ENCODE measurements at places on chromosomes 12 and 14.

GRCh38 chr14:78530078-78530477 lies 359.9 kb downstream of the NRXN3 start:
- DNase-seq, result peak; percentile 32

- no peak for DNase-seq
These were observed 133.5 kb downstream of the FOXN3 start for GRCh38 chr14:89283327-89284060.

GRCh38 chr12:89547101-89547500 lies 21.3 kb upstream of the POC1B start:
- DNase-seq, result no peak

- DNase-seq, result no peak
These were observed 769 bp upstream of the SLC39A5 start for GRCh38 chr12:56229082-56229481.

DNA sequence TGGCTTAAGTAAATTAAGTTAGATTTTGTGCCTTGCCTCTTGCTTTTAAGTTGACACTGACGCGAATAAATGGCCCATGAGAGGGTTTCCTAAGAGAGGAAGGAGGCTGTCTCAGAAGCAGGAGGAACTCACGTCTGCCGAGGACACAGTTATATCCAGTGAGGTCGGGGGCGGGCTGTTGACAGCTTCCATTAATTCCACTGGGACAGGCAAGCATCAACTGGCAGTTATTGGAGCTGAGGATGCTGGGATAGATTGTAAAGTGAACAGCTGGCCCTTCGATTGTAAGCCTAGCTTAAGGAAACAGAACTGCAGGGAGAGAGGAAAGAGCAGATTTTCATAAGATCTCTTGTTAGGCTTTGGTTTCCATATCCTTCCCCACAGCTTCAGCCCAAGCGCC lies 399.2 kb downstream of the IPO8 start:
- no peak for DNase-seq

DNA sequence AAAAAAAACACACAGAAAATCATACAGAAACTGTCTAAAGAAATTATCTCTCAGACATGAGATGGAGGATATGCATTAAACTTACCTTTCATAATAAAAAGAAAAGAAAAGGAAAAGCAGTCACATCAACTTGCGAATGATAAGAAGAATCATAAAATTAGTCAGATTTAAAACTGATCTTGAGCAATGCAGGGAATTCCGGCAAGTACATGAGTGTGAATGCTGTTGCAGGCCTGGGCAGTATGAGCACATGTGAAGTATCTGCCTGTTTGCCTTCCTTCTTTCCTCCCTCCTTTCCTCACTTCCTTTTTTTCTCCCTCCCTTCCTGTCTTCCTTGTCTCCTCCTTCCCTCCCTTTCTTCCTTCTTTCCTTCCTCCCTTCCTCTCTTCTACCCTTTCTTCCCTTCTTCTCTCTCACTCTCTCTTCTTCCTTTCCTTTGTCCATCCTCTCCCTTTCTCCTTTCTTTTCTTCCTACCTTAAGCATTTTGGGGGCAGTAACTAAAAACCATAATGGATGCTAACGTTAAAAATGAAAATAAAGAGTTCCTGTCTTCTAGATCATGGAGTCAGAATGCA lies 38.5 kb upstream of the SLC6A15 start:
- DNase-seq, result peak; percentile 7
